ENCODE measurements at places on chromosomes 16 and 17.

DNA sequence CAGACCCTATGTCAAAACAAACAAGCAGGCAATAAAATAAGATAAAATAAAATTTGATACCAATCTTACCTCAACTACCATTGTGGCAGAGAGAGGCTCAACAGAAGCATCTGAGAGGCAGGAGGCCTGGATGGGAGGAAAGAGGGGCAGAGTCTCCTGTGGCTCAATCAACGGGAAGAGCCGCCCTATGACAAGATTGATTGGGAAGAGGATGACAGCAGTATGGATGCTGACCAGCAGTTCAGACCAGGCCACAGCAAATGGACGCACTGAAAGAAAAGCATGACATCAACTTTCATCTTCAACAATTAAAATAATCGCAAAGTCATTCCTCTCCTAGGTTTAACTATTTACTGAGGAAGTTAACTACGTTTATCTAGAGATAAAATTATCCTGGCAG lies 47.4 kb downstream of the PKD1L3 start:
- peak; percentile 81 for ATAC-seq

DNA sequence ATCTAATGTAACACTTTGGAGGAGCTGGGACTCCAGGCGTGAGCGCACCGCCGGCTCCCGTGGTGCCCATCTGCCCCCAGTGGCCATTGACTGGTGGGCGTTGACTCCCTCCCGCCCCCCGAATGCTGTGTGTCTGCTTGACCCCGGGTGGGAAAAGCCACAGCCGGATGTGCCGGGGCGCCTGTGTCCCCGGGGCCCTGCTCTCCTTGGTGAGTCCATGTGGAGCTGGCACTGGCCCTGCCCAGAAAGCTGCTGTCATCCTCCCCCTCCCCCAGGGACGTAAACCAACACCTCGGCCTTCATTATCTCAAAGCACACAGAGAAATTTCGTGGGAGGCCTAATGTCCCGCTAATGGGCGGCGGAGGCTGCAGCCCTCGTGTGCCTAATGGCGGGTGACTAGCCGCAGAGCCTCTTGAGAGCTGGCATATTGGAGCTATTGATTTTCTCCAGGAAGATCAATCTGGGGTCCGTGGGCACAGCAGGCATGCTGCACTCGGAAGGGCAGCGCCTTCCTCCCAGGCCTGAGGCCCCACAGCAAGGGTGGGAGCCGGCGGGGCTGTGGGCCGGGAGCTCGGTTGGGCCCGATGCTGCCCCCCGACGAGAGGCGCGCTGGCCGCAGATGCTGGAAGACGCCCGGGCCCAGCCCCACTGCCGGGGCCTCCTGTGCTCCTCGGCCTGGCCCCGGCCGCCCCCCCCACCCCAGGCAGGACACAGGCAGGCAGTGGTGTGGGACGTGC lies 4.0 kb upstream of the PERCC1 start:
- peak; percentile 23 for ATAC-seq

- no peak for ATAC-seq
Measured at GRCh38 chr17:18006495-18007239, 32.3 kb downstream of the ATPAF2 start.

DNA sequence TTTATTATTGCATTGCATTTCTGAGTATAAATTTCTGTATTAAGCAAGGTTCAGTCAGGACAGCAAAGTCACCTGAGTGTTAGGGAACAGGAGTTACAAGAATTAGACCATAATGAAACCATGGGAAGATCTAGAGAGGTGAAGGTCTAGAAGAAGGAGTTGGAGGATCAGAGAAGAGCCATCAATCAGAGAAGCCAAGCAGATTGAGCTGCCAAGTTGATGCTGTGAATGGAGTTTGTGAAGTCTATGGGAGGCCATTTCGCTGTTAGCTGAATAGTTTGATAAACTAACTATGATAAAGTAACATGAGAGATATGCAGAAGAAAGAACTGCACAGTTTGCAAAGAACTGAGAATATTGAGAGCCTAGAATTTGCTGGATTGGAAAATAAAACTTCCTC lies 40.4 kb downstream of the FBXL20 start:
- ATAC-seq = no peak

GRCh38 chr17:29107084-29107483 lies 64.1 kb downstream of the PIPOX start:
- ATAC-seq = no peak

DNA sequence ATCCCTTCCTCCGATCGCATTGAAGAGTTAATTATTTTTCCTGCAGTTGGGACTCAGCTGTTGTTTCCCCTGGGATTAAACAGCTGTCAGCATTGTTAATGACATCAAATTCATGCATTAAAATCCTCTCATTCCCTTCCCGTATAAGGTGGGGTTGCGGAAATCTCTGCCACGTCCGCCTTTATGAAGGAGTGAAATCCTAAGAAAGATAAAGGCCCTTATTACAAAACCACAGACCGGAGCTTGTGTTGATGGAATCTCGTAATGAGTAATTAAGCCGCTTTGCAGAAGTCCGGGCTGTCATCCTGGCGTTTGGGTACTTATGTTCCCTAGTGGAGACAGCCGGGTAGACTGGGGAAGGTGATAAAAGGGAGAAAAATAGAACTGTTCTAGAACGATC lies 627.6 kb downstream of the MAF start:
- ATAC-seq = peak; percentile 73

- no peak for ATAC-seq
Measured at GRCh38 chr16:85518398-85519049, 94.6 kb upstream of the GSE1 start.

DNA sequence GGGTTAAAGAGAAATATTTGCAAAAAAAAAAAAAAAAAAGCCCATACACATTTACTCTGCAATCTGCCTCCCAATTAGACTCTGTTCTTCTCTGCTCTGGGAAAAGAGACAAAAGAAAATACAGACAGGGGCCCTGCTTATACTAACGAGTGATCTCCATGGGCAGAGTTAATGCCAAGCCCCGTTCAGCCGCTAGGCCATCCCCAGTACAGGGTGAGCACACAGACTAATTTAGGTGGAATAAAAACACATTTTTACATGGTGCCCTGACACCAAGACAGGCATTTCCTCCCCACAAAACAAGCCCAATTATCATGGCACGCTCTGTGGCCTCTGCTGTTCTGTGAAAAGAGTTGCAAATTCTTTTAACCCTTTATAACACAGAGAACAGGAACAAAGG lies 356.3 kb upstream of the C16orf82 start:
- no peak for ATAC-seq

DNA sequence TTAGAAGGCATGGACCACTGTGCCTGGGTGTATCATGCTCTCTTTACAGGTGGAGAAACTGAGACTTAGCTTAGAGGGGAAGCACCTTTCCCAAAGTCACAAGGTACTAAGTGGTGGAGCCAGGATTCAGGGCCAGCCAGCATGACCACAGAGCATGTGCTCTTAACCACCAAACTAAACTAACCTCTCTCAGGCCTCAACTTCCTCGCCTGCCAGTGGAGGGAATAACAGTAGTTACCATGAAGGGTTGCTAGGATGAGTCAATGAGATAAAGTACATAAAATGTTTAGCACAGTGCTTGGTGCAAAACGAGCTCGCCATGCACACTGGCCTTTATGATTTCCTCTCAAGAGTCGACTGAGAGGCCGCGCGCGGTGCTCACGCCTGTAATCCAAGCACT lies 6.4 kb upstream of the MYO1C start:
- ATAC-seq = peak; percentile 14

DNA sequence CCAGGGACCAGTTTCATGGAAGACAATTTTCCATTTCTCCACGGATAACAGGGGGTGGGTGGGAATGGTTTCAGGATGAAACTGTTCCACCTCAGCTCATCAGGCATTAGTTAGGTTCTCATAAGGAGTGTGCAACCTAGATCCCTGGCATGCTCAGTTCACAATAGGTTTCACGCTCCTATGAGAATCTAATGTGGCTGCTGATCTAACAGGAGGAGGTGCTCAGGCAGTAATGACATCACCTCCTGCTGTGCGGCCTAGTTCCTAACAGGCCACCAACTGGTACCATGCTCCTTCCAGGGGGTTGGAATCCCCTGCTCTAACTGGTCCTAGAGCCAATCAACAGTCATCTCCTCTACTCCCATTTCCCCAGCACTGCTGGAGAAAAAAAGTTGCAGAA lies 19.9 kb downstream of the TEX14 start:
- no peak for ATAC-seq

GRCh38 chr17:20234276-20234675 lies 225.1 kb downstream of the SPECC1 start:
- no peak for ATAC-seq

DNA sequence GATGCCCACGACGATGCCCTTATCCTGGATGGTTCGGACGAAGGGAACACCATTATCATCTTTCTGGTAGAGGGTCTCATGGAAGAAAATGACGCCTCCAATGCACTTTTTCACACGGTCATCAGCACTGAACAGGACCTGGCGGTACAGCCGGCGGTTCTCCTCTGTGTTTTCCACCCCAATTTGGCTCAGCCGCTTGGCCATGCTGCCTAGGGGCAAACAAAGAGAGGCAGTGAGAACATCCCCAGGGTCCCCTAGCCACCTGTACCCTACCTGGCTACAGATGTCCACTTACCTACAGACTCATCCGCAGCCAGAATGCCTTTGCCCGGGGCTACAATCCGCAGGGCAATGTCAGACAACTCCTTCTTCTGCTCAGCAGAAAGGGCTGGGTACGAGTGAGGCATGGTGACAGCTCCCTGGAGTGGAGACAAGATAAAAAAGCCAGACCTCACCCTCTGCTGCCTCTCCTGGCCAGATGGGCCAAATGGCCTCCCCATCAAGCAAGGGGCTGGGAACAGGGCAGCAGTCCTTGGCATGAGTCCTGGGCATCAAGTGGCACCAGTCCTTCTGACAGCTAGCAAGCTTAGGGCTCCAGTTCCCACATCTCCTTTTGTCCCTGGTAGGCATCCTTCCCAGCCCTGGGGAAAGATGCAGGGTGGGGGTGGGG lies 1.4 kb downstream of the ALDOC start:
- ATAC-seq = no peak
